ENCODE measurements at places on chromosomes 1 and 21.

- no peak for DNase-seq
These were observed 22.8 kb downstream of the NEK7 start for GRCh38 chr1:198179556-198179981.

DNA sequence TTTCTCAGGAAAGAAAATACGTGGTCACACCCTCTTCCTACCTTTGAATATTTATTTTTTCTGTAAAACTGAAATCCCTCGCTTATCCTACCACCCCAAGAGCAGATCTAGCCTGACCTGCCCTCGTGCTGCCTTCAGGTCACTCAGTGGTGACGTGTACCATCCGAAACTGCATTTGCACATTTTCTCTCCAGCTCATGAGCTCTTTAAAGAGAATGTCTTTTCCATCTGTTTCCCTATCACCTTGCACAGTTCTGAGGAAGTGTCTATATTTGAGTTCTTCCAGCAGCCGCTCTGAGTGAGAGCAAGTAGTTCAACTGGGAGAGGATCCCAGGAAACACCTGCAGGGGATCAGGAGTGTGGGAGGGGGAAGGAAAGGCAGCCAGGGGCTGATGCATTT lies 91.7 kb downstream of the OMA1 start:
- DNase-seq, result no peak

DNA sequence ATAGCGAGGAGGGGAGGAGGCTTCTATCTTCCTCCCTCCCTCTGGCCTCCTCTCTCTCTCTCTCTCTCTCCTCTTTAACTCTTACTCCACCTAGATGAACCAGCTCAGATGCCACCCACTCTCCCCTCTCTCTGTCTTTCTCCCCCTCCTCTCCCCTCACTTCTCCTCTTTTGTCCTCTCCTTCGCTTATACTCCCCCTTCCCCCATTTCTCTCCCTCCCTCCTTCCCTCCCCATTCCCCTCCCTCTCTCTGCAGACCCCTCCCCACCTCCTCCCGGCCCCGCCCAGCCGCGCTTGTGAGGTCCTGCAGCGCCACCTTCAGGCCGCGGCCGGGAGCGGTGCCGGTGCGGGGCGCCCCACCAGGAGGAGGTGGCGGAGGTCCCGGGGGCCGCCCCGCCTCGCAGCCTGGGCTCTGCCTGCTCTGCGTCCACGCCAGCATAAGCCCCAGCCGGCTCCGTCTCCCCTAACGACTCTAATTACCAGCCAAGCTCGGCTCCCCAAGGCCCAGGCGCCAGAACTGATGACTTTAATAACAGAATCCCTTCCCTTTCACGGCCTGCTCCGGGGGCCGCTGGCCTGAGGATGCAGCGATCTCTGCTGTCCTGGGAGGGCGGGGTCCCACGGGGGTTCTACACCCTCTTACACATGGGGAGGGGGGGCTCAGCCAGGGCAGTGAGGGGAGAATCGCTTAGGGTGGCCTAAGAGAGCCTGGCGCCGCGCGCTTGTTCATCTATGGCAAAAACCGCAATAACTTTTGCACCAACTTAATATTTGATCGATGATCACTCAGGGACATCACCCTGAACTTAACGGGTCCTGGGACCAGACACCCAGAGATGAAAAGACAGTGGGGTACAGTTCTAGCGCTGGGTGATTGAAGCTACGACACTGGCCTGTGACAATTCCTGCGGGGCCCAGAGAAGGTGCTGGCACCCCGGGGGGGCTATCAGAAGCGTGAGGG lies 637.3 kb downstream of the MATN1 start:
- DNase-seq, result peak; percentile 87

- no peak for DNase-seq
These were observed 15.0 kb upstream of the LRP8 start for GRCh38 chr1:53342735-53343470.

GRCh38 chr21:44838039-44838895 lies 20.4 kb upstream of the SUMO3 start:
- no peak for DNase-seq

DNA sequence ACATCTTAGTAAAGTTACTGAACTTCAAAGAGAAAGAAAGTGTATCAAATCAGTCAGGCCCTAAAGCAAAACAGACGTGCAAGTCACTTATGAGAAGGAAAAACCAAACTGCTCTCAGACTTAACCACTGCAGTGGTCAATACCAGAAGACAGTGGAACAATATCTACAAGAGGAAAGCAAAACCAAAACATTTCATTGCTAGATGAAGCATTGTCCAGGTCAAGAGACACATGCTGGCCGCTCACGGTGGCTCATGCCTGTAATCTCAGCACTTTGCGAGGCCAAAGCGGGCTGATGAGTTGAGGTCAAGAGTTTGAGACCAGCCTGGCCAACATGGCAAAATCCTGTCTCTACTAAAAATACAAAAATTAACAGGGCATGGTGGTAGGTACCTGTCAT lies 82.0 kb upstream of the MROH9 start:
- DNase-seq, result no peak

- no peak for DNase-seq
These were observed 445.4 kb downstream of the NEGR1 start for GRCh38 chr1:71836904-71837303.

- no peak for DNase-seq
These were observed 40.6 kb upstream of the CYP2J2 start for GRCh38 chr1:59967141-59967697.

DNA sequence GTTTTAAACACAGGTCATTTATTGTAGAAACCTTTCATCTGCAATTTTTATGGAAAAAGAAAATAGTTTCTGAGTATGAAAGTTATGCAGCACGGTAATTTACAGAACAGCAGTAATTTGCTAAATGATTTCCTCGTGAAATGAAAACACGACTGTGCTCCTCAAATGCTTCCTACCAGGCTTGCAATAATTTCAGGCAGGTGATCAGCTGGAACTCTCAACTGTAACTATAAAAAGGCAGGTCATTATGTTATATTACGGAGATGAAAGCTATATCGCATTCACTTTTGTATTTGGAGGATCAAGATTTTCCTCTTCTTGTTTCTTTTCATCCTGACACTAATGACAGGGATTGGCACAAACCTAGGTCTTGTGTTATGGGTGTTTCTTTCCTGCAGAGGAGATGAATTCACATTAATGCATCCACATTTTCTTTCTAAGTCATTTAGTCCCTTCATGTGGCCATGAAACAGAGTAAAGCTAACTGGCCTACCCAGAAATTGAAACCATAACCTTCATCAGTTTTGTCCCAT lies 57.4 kb downstream of the SAMSN1 start:
- no peak for DNase-seq

- no peak for DNase-seq
These were observed 47.3 kb downstream of the RAP1GAP start for GRCh38 chr1:21621761-21622436.

DNA sequence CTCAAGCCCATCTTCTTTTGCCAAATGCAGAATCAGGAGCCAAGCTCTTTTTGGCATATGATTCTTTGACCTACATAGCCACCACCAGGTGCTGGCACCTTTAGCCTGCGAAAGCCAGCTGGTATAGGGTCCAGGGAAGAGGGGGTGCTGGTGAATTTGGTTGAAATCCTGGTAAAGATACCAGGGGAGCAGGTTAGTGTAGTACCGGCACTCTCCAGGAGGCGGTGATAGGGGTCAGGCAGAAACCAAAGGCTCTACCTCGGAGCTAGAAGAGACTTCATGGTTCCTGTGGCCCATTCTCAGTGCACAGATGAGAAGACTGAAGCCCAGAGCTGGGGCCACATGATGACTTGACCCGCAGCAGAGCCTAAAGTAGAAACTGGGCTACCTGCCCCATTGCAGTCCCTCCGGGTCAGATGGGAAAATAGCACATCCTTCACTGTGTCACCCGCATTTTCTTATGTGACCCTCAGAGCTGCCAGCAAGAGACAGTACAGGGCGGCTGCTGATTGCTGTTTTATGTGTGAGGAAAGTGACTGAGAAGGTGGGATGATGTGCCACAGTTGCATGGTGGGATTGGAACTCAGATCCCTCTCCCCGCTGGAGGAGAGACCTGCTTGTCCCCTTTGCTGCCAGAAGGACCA lies 36.0 kb upstream of the IL19 start:
- peak; percentile 82 for DNase-seq

DNA sequence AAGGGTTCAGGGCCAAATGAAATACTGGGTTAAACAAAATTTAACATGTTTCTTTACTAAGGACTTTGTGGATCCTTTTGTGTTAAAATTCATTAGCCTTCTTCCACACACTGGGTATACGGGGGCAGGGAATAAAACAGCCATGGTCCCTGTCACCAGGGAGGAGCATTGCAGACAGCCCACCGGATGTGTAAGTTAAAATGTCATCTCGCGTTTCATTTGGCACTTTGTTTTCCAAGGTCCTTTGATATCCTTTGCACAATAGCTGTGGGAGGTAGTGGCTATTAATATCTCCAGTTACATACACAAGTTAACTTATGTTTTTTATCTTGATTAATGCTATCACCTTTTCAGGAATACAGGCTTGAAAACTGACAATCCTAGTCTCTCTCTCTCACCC lies 172.7 kb downstream of the BARHL2 start:
- no peak for DNase-seq

DNA sequence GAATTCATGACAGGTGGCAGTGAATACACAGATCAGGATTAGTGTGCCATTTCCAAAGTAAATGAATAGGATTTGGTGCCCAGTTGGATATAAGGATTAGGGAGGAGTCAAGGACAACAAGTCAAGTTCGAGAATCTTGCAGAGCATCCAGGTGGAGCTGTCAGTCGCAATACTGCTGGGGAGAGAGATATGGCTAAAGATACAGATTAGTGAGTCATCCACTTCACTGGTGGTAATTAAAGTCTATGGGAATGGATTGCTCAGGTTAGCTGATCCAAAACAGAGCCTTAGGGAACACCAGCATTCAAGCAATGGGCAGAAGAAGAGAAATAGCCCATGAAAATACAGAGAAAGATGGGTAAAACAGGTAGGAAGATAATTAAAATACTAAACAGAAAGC lies 26.8 kb downstream of the BCAS2 start:
- DNase-seq, result no peak

- no peak for DNase-seq
These were observed 38.3 kb upstream of the GALNT2 start for GRCh38 chr1:230028602-230029223.

- no peak for DNase-seq
These were observed 43.0 kb upstream of the TENT5C start for GRCh38 chr1:117562581-117563491.

DNA sequence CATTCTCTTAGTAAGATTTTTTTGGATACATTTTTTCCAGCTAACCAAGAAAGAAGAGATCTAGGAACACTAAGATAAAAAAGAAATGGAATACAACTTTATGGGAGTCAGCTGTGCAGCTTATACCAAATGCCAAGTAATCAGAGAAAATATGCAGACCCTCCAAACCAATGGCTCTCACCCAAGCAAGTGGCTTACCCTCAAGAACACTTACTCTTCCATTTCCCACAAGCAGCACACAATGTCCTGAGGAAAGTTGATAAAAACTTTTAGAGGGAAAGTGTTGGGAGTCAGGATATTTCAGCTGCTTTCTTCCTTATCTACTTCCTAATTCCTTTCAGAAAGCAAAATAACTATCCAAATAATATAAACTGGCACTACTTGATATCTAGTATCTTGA lies 631.8 kb downstream of the RWDD3 start:
- no peak for DNase-seq

GRCh38 chr1:229781453-229781852 lies 155.4 kb downstream of the URB2 start:
- DNase-seq, result no peak

- DNase-seq, result peak; percentile 45
These were observed 81.0 kb downstream of the ARHGEF10L start for GRCh38 chr1:17620448-17620847.

GRCh38 chr1:22816067-22816775 lies 105.6 kb downstream of the EPHB2 start:
- peak; percentile 41 for DNase-seq

DNA sequence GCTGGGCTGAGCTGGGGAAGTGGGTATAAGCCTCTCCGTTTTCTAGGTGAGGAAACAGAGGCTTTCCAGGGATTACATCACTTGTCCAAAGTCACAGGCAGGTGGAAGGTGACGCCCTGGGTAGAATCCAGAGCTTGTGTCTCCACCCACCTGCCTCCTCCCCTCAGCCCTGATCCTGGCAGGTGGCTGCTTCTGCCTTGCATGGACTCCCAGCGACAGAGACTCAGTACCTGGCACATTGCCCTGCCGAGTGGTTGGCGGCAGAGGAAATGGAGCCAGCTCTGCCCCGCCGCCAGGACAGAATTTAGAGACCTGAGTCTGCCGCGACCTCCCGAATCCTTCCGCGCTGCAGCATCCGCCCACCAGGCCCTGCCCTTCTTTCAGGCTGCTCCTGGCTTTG lies 2.1 kb downstream of the PLA2G2E start:
- DNase-seq, result no peak

GRCh38 chr1:212671342-212672031 lies 28.2 kb downstream of the BATF3 start:
- no peak for DNase-seq

GRCh38 chr1:205291596-205291995 lies 29.9 kb downstream of the NUAK2 start:
- no peak for DNase-seq

DNA sequence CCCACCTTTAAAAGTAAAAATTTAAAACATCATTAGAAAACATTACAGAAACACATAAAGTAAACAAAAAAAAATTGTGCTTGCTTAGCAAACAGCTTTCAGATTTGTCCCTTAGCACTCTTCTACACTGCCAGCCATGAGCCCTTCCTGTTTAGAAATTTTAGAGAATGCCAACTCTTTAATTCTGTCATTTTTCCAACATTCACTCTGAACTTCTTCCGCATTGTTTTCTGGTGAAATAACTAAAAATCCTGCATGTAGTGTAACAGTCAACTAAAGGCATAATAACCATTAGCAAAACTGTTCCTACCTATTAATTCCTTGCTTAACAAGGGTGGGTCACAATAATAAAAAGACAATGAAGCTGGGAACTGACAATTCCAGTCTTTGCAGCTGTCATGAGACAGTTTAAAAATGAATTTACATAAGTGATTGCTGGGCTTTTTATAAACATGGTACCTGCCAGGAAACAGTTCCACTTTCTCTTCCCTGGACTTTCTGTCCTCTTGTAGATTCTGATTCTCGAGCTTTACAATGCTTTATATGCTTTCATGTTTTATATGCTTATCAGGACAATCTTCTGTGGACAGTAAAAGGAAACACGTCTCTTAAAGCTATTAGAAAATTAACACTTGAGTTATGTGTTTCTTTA lies 19.0 kb downstream of the GNG12 start:
- DNase-seq, result no peak

DNA sequence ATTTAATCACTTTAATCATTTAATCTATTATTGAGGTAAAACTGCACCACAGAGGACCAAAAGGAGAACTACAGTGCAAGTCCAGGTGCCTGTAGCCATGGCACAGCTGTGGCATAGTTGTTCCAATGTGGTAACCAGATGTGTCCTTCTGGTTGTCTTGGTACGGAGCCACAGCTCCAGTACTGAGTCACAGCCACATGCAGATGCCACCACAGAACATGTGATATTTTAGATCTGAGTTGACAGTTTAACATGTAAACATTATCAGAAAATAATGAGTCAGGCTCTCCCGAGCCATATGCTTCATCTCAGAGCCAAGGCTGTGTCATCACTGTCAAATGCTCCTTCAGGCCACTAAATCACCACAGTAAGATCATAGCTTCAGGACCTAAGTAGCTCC lies 56.4 kb upstream of the RGS7 start:
- no peak for DNase-seq
